ENCODE measurements at places on chromosomes 13 and 19.

DNA sequence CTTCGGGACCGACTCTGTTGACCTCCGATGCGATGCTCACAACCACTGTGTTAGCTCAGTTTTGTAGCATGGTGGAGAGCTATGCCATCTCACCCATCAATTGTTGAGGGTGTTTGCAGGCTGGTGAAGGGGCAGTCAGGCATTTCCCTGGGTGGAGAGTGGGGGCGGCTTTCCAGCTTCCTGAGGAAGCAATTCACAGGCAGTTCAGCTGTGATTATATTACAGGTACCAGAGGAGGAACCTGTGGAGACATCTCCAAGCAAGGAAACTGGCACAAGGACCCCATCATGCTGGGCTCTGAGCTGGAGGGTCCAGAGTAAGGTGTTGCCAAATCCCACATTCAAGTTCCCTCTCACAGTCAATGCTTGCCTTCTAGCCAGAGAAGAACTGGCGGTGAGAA lies 166.0 kb upstream of the ZNF536 start:
- DNase-seq: no peak

- DNase-seq: no peak
These were observed 122.1 kb upstream of the SPATA13 start for GRCh38 chr13:24038405-24038804.

GRCh38 chr13:71828564-71828963 lies 38.4 kb downstream of the DACH1 start:
- no peak for DNase-seq

GRCh38 chr13:26254583-26255111 lies 718 bp downstream of the CDK8 start:
- peak; percentile 11 for DNase-seq

DNA sequence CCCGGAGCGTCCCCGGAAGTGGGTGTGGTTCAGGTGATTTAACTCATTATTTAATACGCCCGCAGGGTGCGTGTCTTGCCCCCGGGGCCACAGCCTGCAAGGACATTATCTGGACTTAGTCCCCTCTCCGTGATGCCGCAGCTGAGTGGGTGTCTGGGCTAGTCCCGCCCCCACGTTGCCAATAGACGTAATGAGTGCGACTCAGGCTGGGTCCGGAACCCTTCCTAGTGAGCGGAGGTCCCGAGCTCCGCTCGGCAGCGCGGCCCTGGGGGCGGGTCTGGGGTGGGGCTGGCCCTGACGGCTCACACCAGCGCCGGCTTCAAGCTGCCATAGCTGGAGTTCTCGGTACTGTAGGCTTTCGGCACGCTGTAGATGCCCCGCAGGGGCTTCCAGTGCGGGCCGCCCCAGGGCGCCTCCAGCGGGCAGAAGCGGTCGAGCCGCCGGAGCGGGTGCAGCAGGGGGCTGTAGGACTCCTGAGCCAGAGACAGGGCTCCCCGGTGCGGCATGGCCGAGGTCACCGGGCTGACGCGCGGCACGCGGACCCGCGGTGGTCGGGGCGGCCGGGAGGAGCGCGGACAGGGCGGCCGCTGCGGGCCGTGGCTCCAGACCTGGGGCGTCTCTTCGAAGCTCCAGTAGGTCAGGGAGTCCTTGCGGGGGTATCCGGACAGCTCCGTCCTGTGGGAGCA lies 918 bp upstream of the LHB start:
- peak; percentile 43 for DNase-seq

DNA sequence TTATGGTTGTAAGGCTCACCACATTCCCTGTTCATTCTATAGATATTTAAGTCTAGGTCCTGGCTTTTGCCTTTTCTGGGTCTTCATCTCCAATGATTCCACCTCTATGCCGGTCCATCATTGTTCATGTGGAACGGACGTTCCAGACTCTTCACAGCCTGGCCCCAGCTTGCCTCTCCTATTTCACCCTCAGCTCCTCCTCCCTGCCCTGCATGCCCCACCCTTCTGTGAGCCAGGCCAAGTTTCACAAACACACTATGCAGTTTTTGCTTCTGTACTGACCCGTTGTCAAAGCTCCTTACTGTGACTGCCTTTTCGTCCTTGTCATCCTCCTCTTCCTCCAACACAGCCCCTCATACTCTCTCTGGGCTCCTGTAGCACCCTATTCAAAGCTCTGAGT lies 31.3 kb downstream of the TEX26 start:
- no peak for DNase-seq

- DNase-seq: no peak
These were observed 144.3 kb upstream of the FRY start for GRCh38 chr13:31887286-31887685.

- DNase-seq: no peak
These were observed 4.2 kb downstream of the RCBTB1 start for GRCh38 chr13:49580980-49581680.

DNA sequence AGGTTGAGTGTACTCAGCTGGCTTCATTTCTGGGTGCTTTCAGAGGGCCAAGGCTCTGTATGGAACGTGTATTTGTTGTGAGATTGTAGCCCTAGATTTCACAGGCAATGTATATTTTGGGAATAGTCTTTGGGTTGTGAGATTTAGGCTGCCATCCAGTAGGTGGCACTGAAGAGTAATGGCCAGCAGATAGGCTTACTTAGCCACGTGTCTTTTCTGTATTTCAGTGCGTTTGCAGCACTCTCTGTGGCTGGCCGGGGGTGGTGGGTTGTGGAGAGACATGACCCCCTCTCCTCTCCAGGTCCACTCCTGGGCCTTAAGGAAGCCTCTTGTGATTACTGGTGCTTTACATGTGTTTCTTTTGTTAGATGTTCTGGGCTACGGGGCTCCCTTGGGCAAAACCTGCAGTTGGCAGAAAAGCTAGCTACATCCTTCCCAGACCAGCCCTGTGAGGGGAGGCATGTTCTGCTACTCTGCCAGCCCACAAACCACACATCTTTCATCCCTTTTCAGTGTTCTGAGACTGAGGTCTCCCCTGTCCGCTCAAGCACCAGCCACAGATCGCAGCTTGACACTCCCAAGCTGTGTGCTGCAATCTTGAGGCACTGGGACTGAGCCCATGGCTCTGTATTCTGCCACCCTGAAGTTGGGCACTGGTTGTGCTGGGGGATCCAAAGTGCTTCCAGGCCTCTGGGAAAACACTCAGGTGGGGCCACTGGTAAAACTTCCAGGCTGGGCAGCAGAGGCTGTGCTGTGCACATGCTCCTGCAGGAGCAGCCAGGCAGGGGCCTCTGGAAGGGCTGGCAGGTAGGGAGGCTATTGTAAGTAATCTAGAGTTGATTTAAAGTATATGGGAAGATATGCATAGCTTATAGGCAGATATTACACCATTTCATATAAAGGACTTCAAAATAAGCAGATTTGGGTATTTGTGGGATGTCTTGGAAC lies 1096.8 kb upstream of the PCDH20 start:
- no peak for DNase-seq

- DNase-seq: no peak
These were observed 1058.9 kb downstream of the UQCRFS1 start for GRCh38 chr19:28154077-28154476.

GRCh38 chr19:3578390-3578789 lies 5.6 kb downstream of the HMG20B start:
- DNase-seq: no peak

GRCh38 chr19:41029524-41030432 lies 38.7 kb downstream of the CYP2B6 start:
- no peak for DNase-seq

- DNase-seq: no peak
These were observed 203.3 kb upstream of the IRS2 start for GRCh38 chr13:109989686-109990085.

GRCh38 chr13:21240586-21240985 lies 64.1 kb downstream of the MRPL57 start:
- no peak for DNase-seq

Measured in activated CD4-positive, CD25-positive, alpha-beta regulatory T cell (primary cell).